ENCODE measurements at places on chromosomes 6 and 20.

- no peak for DNase-seq
Observed at GRCh38 chr6:142112451-142113061, 20.2 kb upstream of the GJE1 start.

GRCh38 chr6:169451065-169451838 is 197.6 kb upstream of the THBS2 start:
- no peak for DNase-seq

GRCh38 chr6:16446273-16446672 is 207.9 kb downstream of the GMPR start:
- no peak for DNase-seq

DNA sequence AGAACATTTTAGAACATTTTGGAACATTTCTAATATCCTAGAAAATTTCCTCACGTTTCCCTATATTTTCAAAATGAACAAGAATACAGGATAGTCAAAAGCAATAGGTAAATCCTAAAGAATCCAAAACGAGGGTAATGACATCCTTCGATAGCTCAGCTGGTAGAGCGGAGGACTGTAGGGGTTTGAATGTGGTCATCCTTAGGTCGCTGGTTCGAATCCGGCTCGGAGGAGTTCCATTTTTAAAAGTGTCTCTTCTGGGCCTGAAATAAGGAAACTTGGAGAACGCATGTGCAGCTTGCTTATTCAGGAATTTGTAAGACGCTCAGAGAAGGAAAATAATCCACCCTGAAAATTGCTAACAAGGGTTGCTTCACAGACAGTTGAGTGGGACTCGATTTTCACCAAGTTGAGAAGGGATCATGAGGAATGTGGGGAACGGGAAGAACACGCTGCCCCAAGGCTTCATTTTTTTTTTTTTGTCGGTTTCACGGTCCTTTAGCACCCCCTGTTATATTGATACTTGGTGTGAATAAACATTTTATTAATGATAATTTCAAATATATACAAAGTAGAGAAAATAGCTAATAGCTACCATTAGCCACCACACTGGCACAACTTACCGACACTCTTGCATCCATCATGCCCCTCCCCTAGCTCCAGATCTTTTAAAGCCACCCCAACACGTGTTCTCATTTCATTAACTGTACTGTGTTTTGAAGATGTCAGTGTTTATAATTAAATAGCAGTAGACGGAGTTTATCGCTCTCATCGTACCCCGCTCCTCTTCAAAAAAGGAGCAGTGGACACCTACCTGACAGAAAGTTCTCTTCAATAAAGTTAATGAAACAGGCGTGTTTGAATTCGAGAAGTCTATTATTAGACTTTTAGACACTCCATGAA is 1.8 kb upstream of the ABT1 start:
- DNase-seq = peak; percentile 14

DNA sequence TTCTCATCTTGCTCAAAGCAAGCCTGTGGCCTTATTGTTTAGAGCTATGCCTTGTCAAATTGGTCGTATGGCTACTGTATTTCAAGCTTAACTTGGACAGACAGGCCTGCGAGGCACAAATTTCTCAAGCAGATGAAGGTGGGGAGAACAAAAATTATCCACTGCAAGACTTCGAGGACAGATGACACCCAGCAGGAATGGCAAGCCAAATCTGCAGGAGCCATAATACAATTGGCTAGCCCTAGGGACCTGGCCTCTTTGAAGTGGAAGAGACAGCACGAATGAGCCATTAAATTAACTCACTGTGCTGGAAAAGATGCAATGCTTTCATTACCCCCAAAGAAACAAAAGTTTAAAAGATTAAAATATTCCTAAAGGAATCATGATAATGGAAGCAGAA is 5.0 kb upstream of the BLOC1S5 start:
- no peak for DNase-seq

- DNase-seq = no peak
Observed at GRCh38 chr20:48259456-48259855, 474.2 kb upstream of the SULF2 start.

- DNase-seq = no peak
Observed at GRCh38 chr20:18187020-18187419, 49.4 kb downstream of the KAT14 start.

DNA sequence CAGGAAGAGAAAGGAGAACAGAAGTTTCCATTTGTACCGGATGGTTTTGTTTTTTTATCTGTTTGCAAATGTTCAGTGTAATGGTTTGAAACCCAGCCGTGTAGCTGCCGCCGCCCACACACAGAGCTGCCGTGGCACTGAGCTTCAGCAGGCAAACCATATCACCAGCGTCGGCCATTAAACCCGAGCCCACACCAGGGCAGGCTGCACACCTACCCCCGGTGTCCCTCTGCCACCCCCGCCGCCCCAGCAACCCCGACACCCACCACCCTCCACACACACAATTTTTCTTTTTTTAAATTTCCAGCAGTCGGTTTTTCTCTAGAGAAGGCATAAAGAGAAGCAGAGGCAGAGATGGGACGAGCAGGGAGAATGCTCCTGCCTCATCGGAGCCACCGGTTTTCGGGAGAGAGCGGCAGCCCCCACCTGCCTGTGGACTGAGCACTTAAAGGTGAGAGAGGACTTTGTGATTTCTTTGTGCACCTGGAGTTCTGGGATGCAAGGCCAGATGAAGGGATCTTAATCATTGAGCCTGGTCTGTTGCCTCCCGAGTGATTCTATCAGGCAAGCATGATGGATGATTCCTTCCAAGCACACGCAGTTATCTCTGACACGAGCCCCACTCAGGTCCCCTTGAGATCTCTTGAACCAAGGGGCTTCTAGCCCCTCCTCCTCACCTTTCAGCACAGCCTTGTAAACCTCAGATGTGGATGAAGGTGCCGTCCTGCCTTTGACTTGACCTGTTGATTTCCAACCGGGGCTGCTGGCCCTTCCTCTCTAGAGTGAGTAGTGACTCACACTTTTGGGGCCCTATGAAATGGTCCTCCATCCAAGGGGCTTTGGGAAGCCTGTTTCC is 17.5 kb upstream of the ZNF831 start:
- DNase-seq = no peak

DNA sequence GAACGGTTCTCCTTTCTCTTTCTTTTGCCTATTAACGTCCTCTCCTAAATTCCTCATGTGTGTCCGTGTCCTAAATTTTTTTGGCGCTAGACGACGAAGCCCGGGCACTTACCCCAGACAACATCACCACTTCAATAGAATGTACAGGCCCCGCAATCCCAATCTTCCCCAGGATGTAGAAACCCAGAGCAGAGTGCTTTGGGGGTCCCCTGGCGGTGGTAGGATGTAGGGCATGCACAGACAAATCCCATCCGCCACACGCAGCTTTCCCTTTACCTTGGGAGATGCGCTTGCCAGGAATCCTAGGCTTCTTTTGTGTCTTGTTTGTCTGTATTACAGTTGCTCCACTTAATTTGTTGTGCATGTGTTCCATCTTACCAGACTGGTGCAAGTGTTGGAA is 417.3 kb upstream of the ARID1B start:
- no peak for DNase-seq

- DNase-seq = no peak
Observed at GRCh38 chr6:150977281-150977680, 111.8 kb downstream of the MTHFD1L start.

DNA sequence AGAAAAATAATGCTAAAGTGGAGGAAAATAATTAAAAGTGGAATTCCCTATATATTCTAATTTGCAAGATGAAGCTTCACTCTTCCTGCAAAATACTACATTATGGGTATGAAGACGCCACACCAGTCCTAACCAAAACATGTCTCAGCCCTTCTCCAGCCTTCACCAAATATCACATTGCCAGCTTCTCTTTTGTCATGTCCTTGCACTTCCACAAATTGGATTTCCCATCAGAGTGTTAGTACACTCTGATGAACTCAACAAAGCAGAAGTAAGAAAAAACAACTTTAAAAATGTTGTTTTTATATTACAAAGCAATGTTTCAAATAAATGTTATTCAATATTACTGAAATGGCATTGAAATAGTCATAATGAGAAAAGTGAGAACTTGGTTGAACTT is 62.4 kb upstream of the RNF146 start:
- no peak for DNase-seq

DNA sequence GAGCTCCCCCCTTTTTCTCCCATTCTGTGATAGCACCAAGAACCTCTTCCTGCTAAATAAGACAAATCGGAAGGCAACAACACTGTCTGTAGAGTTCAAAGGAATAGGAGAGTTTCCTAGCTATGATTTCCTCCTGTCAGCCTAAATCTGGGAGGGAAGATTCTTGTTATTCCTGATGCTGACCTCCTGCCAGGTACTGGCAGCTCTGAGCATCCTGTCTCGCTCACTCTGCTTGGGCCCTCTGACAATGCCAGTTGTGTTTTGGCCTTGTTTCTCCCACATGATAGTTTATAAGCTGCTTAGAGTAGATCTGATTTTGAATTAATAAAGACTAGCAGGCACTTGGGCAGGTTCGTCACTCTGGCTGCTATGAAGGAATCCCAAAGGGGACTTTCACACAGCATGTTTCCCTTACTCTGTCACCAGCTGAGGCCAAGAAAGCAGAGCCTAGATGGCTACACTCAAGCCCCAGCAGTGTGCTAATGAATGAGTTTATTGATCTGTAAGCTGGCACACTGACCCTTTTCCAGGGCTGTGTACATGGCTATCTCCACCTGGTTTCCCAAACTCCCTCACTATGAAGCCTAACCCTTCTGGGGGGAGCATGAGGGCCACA is 52.3 kb downstream of the UQCC1 start:
- no peak for DNase-seq

DNA sequence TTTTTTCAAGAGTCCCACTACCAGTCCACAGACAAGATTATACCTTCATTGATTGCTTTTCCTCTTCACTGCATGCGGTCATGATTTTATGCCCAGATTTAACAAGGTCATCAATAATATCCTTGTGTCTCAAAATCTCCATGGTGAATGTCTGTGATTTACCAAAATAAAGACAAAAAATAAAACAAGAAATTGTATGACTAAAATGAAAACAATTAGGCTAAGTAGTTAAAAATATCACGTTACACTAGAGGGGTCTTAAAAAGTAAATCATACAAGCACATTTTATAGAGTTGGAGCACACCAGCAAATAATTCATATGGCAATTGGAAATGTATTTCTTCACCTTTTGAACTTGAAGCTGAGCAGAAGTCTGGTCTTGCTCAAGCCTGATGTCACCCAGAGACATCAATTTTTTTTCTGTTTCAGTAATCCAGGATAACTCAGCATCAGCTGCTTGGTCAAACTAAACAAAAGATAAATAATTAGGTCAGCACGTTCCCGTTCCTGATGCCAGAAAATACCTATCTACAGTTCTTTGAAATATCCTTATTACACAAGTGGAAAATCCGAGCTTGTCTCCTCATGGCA is 125.4 kb downstream of the DST start:
- peak; percentile 76 for DNase-seq

- DNase-seq = no peak
Observed at GRCh38 chr6:1031720-1032119, 280.2 kb upstream of the FOXQ1 start.

DNA sequence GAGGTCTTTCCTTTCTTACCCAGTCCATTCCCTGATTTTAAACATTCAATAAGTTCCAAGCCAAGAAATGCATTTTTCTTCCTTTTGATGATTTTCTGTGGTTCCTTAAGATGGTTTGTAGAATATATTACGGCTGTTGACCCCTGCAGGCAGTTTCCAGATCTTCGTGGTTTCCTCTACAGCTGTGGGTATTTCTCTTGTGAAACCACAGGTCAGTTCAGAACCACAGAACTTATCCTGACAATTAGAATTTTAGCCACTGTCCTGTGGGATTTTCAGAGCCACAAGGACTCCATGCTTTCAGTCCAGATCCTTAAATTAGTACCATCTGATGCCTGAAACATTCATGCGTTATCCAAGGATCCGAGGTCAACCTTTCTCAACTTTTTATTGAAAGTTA is 29.7 kb upstream of the EXOC2 start:
- DNase-seq = no peak

DNA sequence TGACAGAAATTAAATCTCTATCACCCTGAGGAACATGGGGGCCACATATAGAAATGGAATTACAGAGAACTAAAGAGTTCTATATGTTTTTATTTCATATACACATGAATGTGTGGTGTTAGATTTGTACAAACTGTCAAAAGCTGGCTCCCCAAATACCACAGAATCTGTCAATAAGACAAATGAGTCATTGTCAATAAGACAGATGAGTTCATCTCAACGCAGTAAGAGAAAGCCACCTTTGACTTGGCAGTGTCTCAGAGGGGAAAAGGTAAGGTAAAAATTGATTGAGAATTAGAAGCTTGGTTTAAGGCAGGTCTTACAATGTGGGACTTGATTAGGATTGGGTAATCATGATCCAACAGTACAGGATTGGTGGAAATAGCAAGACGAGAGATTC is 124.2 kb upstream of the GPR6 start:
- no peak for DNase-seq

- DNase-seq = no peak
Observed at GRCh38 chr6:134537146-134537555, 219.2 kb upstream of the SGK1 start.

GRCh38 chr6:63307581-63308246 is 12.1 kb downstream of the LGSN start:
- no peak for DNase-seq

- no peak for DNase-seq
Observed at GRCh38 chr6:105997482-105997881, 88.7 kb upstream of the PRDM1 start.

DNA sequence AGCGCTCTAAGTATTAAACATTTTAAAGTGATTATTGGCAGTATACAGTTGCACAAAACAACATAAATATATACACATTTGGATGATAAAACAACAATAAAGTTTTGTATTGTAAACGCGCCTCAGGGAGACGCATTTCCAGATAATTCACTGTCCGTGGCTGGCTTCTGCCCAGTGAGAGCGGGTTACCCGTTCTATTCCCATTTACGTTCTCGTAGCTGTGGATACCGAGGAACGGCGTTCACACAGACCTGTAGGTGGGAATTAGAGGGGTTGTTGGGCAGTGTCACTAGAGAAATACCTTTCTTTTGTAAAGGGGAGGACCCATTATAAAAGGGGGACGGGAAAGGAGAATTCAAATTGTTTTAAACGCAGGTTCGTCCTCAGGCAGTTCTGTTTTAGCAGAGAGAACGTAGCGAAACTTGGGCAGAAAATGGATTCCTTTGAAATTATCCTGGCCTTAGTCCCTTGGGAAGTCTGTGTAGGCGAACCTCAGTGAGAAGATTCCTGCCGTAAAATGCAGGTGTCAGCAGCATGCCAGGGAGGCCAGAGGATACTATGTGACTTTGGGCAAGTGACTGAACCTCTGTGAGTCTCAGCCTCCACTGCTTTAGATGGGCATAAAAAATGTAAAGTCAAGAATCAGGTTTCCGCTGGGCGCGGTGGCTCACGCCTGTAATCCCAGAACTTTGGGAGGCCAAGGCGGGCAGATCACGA is 756 bp downstream of the MTG2 start:
- no peak for DNase-seq

GRCh38 chr6:7887278-7887991 is 23.2 kb downstream of the TXNDC5 start:
- DNase-seq = no peak

- DNase-seq = no peak
Observed at GRCh38 chr6:21971541-21971940, 325.3 kb downstream of the PRL start.

DNA sequence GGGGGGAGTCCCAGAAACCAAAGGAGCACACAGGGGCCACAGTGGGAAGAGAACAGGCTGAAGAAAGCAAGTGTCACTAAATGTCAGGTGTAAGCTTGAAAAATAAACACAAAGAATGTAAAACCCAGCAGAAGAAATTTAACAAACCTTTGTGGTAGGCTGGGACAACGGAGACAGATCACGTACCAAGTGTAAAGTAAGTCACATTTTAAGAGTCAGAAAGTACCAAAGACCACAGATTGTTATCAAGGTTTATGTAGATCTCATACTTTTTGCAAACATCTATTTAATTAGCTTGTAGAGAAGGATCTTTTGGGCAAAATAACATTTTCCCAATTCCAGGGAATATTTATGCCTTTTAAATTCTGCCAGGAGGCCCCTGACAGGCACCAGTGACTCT is 1.6 kb downstream of the CLIC5 start:
- no peak for DNase-seq

All from NCI-H2081 treated with DMSO at 0.1 percent for 48 hours (cell line).